Activated CD4-positive, alpha-beta T cell treated with anti-CD3 and anti-CD28 coated beads, Interleukin-2, Interleukin-6, amounts not matched to agents 100 ng/mL and 50 ng/mL, durations not matched to agents 16 hours and 8 hours (primary cell): ENCODE measurements at places on chromosomes 11 and 22.
A peak's percentile ranks its signal among the peaks of the same experiment; 100 is the strongest.

DNA sequence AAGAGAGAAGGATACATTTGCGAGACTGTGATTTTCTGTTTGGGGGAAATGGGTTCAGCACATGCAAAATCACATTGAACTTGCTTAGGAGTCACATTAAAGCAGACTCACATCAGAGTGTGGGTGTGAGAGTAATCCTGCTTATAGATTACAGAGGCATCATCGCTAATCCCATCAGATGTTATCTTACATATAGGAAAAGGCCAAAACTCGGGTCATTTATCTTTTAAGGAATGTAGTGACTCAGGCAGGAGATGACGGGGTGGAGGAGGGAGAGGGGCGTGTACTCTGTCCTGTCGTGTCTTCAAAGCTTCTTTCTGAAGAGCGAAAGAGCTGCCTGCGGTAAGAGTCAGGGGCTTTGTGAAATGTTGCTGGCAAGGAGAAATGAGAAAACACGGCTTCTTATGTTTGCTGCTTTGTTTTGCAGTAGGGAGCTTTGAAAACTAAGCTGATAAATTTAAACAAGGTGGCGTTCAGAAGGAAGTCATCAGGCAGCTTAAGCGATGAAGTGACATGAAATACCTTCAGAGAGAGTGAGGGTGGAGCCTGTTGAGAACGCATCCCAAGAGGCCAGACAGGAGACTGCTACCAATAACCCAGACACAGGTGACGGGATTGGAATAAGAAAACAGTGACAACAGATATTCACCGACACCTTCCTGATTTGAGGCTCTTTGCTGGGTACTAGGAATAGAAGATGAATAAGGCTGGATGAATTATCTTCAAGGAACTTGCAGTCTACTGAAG lies 2.2 kb upstream of the C11orf16 start:
- no peak for DNase-seq

DNA sequence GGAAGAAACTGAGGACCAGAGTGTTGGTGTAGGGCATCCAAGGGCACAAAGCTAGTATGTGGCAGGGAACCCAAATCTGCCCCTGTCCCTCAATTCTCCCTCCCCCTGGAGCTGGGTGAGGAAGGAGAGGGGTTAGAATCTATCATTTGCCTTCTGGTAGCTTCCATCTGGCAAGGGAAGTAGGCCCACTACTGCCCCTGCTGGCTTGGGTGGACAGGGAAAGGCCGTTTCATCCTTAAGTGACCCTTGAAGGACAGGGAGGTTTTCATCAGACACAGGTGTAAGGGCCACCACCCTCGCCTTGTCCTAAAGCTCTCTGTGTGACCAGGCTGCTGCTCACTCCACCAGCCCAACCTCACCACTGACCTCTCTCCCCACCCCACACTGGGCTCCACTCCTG lies 22.1 kb downstream of the NECTIN1 start:
- no peak for DNase-seq

GRCh38 chr22:26718905-26719304 lies 61.5 kb downstream of the MIAT start:
- no peak for DNase-seq

DNA sequence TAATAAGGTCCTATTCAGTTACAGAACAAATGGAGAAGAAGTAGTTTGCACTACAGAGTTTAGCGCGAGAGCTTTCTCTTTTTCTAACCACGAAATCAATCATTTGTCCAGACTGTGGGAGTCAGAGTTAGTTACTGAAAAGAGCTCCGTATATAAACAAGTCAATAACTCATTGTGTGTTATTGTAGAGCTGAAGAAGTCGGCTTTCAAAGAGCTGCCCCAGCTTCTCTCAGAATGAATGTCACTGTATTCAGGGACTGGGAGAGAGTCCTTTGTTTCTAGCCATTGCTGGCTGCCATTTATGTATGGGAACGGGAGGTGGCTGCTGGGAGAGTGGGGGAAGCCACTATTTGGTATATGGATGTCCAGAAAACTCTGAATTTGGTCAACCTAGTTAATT lies 227.8 kb downstream of the DCDC1 start:
- no peak for DNase-seq

- DNase-seq = no peak
Measured at GRCh38 chr11:68342459-68343158, 30.2 kb downstream of the LRP5 start.

- no peak for DNase-seq
Measured at GRCh38 chr11:13114566-13115379, 105.7 kb downstream of the RASSF10 start.

DNA sequence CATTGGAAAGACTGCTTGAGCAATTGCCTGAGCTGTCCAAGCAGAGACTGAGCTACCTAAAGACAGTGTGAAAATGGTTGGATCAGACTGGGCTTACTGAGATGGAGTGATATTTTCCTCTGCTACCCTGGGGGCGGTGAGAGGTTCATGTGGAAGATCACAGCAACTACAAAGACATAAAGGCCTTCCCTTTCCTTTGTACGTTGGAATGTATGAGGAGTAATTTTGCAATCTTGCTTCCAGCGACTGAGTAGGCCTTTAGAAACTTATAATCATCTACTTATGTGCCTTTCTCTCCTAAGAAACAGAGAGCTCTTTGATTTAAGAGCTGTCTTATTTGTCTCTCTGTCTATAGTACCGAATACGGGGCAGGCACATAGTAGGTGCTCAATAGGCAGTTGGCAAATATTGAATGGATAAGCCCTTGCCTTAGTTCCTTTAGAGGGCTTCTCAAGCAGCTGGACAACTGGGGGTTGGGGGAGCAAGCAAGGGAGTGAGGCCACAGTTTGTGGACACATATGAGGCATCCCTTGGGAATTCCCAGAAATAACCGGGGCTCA lies 2.4 kb upstream of the HEPACAM start:
- DNase-seq = no peak

GRCh38 chr11:114479331-114479730 lies 40.1 kb downstream of the REXO2 start:
- no peak for DNase-seq

DNA sequence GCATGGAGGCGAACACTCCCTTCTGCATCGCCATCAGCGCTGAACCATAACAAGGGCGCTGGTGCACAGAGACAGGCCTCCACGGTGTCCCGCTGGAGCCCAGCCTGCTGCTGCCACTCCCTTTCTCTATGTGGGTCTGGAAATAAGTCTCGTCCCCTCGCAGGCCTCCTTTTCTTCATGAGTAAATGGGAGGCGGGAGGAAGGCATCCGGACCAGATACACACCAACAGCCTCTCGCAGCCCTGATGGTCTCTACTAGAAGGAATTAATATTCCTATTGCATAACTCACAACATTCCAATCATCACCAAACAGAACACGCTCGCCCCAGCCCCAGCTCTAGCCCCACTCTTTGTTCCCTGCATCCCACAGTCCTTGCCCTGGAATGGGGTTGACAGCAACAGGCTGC lies 14.9 kb downstream of the RASD2 start:
- no peak for DNase-seq

DNA sequence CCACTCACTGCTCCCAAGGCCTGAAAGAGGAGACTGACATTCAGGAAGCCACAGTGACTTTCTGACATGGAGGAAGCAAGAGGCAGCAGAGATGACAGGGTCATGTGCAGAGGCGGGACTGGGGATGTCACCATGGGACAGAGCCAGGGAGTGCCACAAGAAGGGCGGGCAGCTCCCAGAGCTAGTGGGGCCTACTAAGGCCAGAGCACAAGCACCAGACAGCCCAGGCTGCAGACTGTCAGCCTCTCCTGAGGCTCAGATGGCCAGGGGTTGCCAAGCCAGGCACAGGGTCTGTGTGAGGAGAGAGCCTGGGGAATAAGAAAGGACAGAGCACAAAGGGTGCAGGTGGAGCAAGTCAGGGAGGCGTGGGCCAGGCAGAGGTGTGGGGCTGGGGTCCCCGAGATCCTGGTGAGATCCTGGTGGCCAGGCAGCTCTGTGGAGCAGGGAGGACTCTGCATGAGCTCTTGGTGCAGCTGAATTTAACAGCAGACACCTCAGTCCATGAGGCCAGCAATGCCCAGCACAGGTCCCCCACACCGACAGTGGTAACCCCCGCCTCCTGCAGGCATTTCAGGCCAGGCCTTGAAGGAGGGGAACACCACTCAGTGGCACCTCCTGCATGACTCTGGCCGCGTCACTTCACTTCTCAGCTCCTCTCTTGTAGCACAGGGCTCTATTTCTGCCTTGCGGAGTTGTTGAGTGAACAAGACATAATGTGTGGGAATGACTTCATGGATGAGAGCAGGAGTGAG lies 52.3 kb downstream of the SGSM3 start:
- DNase-seq = no peak

DNA sequence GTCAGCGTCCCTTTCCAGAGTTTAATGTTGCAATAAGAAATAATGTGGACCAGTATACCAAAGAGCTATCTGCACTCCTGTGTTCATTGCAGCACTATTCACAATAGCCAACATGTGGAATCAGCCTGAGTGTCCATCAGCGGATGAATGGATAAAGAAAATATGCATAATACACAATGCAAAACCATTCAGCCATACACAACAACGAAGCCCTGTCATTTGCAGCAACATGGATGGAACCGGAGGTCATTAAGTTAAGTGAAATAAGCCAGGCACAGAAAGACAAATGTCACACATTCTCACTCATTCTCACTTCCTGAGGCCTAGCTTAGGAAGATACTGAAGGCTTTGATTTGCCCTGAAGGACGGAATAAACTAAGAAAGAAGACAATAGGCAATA lies 22.1 kb downstream of the SLC5A4 start:
- DNase-seq = no peak

DNA sequence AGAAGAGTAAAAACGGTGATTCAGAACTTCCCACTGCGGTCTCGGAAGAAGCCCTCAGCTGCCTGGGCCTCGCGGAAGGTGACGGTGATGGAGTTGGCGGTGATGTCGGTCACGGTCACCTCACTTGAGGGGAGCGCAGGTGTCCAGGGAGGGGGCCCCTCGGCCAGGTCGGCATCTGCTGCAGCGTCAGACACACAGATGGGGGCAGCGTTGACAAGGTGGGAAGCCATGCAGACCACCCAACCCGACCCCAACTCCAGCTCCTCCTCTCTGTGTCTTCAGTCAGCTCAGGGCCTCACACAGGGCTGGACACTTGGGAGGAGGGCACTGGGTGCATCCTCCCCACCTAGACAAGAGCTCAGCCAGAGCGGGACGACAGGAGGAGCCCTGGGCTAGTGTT lies 18.6 kb downstream of the CBX7 start:
- no peak for DNase-seq

- DNase-seq = peak; percentile 76
Measured at GRCh38 chr11:82978422-82979099, 77.0 kb downstream of the DDIAS start.

DNA sequence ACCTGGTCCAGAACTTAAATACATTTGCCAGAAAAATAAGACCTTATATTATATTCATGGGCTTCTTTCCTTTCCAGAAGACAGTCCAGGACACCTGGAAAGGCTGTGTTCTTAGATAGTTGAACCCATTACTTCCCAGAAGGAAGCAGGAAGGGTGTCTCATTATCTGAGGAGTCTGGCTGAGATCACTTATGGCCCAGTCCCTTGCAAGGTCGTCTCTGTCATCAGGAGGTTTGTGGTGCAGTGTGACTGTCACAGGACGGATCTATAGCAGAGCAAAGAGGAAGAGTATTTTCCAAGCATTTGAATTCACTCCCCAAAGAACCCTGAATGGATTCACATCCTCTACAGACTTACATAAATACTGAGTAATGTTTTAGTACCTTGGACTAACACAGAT lies 270.7 kb upstream of the MTNR1B start:
- DNase-seq = no peak

DNA sequence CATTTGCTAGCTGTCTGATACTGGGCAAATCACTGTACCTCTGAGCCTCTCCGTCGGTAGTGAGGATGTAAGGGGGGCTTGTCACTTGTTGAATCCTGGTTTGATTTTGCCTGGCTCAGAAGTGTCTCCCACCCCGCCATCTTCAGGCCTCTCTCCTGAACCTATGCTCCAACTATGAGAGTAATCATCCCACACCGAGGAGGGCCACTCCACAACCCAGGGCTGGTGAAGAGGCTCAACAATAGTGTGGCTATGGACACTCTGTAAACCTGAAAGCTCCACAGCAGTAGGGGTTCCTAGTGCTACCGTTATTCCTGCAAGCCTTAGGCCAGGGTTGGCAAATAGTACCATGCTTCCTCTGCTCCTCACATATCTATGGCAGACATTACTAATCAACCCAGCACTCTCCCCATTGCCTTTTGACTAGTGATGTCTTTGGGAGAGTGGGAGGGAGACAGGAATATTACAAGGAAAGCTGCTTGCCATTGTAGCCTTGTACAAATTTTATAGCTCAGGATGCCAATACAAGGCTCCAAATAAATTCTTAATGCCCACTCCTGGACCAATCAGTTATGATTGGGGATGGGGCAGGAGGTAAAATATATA lies 134.0 kb upstream of the TEAD1 start:
- no peak for DNase-seq

GRCh38 chr11:114909866-114910265 lies 231.5 kb downstream of the NXPE2 start:
- no peak for DNase-seq

DNA sequence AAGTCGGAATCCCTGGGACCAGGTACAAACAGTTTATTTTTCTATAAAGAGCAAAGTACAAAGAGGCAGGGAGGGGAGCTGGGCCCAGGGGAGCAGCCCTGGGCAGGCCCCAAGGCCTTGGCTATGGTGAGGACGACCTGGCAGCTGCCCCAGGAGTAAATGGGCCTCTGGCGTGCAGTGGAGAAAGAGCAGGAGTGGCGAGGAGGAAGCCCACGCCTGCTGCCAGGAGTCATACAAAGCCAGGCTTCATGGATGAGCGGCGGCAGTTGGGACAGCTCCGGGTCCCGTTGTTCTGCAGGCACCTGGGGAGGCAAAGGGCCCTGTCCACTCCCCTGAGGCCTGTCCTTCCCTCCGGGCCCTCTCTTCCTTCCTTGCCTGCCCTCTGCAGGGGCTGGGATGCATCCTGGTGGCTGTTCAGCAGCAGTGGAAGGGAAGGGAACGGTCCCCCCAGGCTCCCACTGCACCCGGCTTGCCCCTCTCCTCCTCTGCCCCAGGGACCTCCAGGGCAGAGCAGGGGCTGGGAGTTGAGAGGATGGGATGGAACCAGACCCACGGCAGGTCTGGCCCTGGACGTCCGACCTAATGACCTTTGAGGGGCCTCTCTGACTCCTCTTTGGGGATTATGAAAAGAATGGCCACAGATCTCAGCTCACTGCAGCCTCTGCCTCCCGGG lies 11.1 kb downstream of the RAPSN start:
- DNase-seq = no peak

DNA sequence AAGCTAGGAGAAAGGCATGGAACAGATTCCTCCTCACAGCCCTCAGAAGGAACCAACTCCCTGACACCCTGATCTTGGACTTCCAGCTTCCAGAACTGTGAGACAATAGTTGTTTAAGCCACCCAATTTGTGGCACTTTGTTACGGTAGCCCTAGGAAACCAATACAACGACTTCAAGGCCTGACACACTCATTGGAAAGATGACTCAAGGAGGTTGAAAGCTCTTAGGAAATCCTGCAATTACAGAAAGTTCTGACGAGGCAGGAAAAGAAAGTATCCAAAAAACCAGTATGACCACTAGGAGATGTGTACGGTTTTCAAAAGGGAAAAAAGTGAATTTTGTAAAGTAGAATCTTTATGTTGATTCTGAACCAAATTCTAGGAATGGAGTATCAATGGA lies 161.4 kb downstream of the SWAP70 start:
- no peak for DNase-seq

GRCh38 chr11:128330203-128330602 lies 257.2 kb downstream of the ETS1 start:
- DNase-seq = no peak
